ENCODE measurements at places on chromosomes 6 and 20.

DNA sequence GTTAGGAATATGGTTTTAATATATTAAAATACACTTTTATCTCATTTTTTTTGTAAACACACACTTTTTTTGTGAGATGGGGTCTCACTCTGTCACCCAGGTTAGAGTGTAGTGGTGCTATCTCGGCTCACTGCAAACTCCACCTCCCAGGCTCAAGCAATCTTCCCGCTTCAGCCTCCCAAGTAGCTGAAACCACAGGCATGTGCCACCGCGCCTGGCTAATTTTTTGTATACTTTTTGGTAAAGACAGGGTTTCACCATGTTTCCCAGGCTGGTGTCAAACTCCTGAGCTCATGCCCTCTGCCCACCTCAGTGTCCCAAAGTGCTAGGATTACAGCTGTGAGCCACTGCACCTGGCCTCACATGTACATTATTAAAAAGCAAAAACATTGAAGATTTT lies 10.8 kb downstream of the IPCEF1 start:
- DNase-seq: no peak

- DNase-seq: no peak
Measured at GRCh38 chr6:159616456-159616855, 76.6 kb downstream of the SOD2 start.

DNA sequence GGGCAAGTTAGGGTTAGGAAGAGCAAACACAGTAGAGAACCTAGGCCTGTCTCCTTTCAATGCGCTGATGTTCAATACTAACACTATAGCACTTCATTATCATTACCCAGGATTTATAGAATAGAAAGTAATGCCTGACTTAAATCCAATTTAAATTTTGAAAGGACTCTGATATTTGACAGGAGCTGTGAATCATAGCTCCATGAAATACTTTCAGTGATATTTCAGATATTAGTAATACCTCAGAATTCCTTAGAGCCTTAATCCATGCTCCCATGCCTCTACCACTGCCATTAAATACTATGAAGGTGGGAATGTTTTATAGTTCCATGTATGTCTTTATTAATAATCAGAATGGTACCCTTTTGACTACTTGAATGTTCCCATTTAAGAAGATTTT lies 530.2 kb downstream of the BCKDHB start:
- DNase-seq: peak; percentile 37

DNA sequence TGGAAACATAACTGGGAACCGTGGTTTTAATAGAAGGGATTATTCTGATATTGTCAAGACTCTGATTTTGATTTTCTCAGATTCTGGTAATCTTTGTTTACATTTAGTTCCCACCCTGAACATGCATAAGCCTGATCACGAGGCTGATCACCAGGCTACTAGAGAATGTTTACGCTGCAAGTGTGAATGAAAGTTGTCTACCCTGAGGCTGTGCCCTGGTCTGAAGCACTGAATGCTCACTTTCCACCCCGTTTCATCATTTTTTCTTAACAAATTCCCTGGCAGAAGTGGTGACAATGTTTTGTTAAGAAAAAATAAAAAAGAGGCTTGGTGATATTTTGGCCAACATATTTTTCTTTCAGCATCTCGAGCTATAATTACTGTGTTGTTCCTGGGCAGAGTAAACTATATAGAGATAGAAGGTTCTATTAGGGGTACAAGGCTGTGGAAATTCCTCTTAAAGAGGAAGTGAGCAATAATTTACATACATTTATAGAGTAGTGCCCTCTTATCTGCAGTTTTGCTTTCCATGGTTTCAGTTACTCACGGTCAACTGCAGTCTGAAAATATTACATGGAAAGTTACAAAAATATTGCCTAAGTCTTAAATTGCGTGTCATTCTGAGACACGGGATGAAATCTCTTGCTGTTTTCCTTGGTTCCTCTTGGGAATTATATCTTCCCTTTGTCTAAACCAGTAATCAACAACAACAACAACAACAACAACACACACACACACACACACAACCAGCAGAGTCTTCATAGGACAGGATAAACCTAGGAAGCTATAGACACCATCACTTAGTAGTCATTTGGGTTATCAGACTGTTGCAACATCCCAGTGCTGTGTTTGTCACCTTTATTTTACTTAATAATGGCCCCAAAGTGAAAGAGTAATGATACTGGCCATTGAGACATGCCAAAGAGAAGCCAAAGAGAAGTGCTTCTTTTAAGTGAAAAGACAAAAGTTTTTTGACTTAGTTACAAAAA lies 566.6 kb upstream of the CITED2 start:
- DNase-seq: no peak

DNA sequence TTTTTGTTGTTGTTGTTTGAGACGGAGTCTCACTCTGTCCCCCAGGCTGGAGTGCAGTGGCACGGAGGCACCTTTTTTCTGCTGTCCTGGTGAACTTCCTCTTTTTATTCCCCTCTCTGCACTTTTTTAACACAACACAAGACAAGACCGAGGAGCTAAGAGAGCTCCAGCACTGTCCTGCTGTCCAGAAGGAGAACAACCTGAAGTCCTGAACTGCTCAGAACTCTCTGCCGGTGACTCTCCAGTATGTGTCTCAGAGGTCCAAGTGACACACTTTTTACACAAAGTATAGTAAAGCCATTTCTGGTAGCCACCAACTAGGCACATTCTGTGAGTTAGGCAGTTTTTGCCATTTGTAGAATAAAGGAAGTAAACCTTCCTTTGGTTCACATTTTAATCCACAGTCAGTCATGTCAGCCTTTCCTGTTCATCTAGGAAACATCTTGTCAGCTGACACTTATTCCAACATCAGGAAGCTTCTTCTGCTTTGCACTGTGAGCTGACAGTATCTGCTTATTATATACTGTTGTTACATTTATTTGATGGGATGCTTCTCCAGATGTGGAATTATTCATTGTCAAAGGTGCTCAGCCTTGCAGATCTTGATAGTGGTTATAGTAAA lies 28.1 kb upstream of the TXNDC5 start:
- DNase-seq: no peak

GRCh38 chr20:38139156-38139912 lies 25.7 kb downstream of the TGM2 start:
- DNase-seq: no peak

GRCh38 chr20:48541581-48542071 lies 286.2 kb downstream of the PREX1 start:
- no peak for DNase-seq

DNA sequence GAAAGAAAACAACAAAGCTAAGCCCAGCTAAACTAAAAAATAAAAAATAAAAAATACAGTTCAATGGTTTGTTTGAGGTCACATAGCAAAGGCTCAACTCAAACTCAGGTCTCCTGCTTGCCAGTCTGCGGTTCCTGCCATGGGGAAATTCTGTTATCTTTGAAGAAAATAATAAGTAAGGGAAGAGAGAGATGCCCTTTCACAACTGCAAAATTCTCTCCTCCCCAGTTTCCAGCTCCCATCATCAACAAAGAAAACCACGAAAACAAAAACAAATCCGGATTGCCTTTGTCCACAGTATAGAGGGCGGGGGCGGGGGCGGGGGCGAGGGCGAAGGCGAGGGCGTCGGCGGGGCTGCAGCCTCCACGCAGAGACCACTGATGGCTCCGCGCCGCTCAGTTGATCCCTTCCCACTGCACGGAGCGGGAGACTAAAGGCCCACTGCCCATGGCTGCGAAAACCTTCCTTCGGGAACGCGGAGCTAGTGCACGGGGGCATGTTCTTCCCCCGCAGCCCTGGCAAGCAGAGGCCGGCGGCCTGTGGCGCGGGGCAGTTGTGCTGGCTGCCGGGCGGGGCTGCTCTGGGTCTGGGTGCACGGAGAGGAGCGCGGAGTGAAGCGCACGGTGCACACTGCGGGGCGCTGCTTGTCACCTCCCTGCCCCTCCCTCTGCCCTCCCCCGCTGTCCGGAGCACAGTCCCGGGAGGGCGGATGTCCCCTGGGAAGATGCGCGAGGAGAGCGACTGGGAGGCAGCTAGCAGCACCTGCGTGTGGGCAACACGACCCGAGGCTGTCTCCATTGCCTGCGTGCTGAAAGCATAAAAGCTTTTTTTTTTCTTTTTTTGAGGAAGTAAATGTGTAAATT lies 54.1 kb upstream of the TPD52L1 start:
- DNase-seq: peak; percentile 77

DNA sequence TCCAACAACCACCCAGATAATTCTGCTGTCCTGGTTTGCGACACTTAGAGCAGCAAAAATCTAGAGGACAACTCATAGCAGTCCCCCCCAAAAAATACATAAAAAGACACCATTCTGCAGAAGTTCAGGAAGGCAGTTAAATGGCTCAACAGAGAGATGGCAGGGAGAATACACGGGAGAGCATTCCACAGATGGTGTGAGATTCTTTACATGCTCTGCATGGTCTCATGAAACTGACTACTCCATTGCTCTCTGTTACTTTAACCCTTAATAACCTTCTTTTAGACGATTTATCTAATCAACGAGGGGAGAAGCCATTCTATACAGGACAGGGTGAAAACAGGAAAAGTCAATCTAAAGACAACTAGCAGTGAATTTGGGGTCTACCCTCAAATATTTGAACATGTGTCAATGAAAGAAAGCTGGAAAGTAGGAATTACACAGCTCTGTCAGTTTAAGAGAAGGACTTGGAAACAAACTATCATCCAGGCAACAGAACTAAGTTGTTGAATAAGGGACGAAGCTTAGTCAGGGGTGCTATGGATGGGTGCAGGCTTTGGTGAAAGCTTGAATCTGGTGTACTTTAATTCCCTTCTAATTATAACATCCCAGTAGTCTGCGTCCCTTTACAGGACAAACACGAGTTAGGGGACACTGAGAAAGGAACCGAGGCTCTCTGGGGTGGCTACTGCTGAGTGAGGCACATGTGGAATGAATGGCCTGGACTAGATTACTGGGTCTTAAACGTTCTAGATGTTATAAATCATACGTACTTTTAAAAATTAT lies 5.1 kb downstream of the PERP start:
- peak; percentile 77 for DNase-seq

- no peak for DNase-seq
Measured at GRCh38 chr6:12923644-12924235, 207.2 kb downstream of the PHACTR1 start.

GRCh38 chr6:21198032-21198640 lies 395.4 kb upstream of the SOX4 start:
- no peak for DNase-seq

DNA sequence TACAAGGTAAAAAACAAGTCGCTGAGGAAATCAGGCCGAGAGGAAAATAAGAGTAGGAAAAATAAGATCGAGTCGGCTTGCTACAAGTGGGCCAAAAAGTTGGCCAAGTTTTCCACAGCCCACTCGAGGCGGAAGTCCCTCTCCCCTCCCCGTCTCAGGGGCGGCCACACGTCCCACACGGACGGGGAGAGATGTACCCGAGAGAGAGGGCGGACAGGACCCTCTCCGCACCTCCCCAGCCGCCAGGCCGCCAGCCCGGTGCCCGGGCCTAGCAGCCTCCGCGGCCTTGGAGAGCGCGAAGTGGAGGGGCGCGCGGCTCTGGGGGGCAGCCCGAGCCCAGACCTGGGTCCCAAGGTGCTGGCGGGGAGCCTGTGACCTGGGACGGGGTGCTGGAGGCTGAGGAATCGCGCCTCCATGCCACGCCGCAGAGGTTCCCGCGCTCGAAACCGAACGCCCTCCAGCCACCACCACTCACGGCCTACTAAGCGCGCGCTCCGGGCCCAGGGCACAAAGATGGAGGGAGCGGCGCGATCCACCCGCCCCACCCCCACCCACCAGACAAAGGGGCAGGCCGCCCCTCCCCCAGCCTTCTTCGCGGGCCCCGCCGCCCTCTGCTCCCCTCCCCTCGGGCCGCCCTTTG lies 1.9 kb upstream of the HMGA1 start:
- DNase-seq: no peak

GRCh38 chr20:8642247-8642646 lies 426.6 kb upstream of the PLCB4 start:
- DNase-seq: no peak

GRCh38 chr20:41111578-41111951 lies 25.8 kb upstream of the PLCG1 start:
- DNase-seq: no peak

- DNase-seq: no peak
Measured at GRCh38 chr20:51190783-51191180, 167.9 kb upstream of the KCNG1 start.

- no peak for DNase-seq
Measured at GRCh38 chr6:76466286-76466685, 393.8 kb upstream of the IMPG1 start.

DNA sequence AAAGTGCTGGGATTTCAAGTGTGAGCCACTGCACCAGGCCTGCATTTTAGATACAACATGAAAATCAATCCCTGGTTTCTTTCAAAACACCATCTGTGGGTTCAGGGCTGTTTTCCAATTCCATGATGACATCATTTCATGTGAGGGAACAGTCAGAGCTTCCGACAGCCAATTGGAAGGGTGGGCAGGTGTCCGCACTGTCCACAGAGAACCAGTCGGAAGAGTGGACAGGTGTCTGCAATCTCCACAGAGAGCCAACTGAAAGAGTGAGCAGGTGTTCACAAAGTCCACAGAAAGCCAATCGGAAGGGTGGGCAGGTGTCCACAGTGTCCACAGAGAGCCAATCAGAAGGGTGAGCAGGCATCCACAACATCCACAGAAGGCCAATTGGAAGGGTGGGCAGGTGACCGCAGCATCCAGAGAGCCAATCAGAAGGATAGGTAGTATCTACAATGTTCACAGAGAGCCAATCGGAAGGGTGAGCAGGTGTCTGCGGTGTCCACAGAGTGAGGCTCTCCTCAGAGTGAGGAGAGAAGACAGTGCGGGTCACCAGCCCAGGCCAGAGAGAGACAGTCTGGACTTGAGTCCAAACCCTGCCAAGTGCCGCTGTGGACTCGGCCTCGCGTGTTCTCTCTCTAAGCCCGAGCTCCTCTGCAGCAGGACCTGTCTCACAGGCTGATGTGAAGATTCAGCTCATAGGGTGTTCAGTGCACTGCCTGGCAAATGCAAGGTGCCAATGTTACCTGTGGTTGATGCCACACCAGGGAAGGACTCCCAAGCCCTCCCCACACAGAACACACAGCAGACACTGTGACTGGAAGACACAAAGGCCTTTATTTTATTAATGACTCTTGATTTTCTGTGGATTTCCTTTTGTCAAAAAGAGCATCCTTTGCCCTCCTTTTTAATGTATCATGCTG lies 57.3 kb downstream of the DLL1 start:
- no peak for DNase-seq

DNA sequence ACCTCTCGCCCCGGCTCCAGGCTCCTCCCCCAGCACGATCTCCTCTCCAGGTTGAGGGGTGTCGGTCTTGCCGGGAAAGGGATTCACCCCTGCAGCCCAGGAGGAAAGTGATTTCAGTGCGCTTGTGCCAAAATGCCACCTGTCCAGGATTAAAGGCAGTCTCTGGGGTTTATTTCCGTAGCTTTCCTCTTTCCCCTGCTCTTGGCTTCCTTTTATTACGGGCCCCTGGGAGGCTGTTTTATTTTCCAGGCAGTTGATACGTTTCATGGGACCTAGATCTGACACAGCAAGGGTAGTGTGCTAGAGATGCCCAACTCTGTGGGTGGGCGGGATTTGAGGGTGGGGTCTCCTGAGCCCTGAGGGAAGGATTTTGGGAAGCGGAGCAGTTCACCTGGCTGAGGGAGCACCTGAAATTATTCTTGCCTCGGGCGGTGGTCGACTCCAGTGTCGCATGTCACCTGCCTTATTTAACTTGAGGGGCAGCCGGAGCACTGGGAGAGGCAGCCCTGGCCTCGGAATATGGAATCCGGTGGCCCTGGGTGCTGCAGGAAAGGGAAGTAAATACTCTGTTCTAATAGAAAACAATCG lies 9.5 kb upstream of the NKX2-2 start:
- no peak for DNase-seq

All from EH (cell line).